Lung microvascular endothelial cell (primary cell): ENCODE measurements at places on chromosomes 7 and 10. TPM values are rescaled to one million over a fixed set of nuclear protein-coding genes. Genes with fewer than 3 reads are reported as not detected.

The CYP2C8 gene
- total RNA-seq = under 0.01 TPM in 1 of 2 replicates, not detected in the other

DNA sequence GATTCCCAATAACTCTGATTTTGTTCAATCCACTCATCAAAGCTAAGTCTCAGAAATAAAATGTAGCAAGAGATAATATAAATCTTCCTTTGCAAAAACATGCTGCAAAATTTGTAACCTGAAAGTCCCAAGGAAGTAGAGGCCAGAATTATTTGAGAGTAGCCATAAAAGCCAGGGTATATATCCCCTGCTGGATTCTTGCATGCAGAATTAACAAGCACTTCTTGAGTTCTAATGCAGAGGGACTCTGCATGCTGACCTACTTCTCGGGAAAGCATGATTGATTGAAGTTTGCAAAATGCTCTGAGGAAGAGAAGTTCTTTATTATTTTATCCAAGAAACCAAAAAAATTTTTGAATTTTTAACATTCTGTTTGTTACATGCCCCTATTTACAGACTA, 121.6 kb downstream of the THSD7A start:
- DNase-seq = no peak

DNA sequence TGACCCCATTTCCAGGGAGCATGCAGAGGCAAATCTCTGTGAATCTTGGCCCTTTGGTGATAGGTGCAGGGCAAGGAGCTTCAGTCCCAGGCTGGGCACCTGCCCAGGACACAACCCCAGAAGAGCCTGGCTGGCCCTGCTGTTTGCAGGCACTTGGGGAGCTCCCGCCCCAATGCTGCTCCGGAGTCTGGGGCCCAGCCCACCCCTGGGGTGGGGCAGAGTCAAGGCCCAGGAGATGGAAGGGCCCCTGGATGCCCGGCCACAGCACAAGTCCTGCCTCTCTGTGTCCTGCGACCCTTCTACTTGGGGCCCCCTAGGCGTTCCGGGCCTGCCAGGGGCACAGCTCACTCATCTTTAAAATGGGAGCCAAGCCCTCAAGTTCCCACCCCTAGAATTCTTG, 24.7 kb downstream of the PDGFA start:
- DNase-seq = no peak

DNA sequence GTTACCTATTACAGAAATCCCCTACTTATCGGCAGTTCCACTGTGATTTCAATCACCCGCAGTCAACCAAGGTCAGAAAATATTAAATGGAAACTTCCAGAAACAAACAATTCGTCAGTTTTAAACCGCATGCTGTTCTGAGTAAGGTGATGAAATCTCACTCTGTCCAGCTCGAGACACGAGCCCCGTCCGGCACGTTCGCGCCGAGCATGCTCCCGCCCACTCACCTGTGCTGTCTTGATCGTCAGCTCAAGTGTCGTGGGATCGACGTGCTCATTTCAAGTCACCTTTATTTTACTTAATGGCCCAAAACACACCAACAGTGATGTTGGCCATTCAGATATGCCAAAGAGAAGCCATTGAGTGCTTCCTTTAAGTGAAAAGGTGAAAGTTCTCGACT, 21.2 kb downstream of the ESYT2 start:
- no peak for DNase-seq

- no peak for DNase-seq
These were observed 7.8 kb downstream of the CD36 start for GRCh38 chr7:80646083-80646865.

DNA sequence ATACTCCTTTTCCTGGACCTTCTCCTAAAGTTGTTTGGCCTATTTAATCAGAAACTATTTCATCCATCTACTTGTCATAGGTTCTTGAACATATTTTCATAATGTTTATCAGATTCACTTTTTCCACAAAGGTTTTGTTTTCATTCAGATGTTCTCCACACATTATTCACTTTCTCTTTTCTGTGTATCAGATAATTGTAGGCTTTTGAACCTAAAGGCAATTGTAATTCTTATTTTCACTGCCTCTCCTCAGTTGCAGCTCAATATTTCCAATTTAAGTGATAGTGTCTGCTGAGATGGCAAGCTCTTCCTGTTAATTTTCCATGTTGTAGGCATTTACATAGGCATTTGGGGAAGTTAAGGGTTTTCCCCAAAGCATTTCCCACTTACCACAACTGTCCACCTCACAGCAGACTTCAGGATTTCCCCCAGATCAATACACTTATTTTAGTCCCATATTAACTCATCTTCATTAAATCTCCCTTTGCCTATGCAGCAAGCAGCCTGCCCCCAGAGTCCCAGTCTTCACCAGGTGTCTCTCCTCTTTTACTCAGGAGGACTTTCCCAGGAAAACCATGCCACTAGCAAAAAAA, 12.3 kb upstream of the IKZF1 start:
- DNase-seq = no peak

DNA sequence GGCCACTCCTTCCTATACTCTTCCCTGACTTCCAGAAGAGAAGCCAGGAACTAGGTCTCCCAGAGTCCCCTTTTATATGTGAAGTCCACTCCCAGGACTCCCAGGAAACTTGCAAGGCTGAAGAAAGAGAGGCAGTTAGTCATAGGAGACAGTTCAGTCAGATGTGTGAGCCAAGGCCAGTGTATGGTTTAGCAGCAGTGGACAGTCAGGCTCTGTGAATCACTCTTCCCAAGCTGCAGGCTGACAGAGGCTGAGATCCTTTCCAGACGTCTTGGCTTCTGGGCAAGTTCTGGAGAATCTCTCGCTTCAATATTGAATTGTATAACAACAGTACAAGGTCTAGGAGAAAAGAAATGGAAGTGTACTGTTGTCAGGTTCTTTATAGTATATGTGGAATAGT, 26.9 kb downstream of the BLVRA start:
- DNase-seq = no peak
